ENCODE measurements at places on chromosomes 11 and 22.

- no peak for DNase-seq
These were observed 48.9 kb downstream of the RTL6 start for GRCh38 chr22:44449061-44449682.

- peak; percentile 64 for DNase-seq
These were observed 2.8 kb downstream of the CHADL start for GRCh38 chr22:41237707-41238569.

DNA sequence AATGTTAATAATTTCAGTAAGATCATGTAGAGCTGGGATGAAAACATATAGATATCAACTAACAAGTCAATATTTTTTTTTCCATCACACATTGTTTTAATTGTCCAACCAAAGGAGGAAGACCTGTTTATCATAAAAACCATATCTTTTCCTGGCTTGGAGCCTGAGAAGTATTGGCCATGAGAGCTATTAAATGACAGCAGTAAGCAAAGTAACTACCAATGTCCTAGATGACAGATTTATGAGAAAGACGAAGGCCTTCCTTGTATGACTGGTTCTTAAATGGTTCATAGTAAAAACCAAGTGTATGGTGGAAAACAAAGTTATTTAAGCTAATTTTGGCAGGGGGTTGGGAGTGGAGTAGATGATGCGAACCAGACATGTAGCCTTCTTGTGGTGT, 1147.1 kb upstream of the TENM4 start:
- DNase-seq: no peak

DNA sequence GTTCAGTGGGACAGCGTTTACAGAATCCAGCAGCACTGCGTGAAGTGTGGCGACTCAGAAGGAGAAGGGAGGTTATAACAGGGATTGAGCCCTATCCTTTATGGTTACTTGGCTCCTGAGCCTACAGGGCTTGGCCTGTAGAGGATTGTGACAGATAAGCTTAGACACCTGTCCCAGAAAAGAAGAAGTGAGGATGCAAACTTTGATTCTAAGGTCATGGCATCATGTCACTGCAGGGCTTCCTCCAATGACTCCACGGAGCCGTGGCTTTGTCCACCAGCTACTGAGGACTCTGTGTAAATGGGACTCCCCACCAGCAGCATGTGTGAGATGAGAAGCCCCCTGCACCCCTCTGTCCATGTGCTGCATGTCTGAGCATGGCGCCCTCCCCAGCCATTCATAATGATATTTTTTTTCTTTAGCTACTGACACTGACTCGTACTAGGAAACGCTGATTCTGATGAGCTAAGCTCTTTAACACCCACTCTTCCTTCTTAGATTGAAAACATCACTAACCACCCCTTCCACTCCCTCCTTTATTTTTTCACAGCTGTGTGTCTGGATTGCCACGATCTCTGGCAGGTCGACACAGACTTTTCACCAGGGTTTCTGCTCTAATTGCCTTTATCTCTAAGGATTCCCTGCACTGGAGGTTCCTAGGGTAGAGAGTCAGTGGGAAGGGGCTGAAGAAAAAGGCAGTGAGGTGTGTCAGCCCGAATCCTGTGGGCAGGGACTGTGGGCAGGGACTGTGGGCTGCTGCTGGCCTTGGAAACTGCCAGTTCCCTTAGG, 65.5 kb upstream of the TTC12 start:
- no peak for DNase-seq

DNA sequence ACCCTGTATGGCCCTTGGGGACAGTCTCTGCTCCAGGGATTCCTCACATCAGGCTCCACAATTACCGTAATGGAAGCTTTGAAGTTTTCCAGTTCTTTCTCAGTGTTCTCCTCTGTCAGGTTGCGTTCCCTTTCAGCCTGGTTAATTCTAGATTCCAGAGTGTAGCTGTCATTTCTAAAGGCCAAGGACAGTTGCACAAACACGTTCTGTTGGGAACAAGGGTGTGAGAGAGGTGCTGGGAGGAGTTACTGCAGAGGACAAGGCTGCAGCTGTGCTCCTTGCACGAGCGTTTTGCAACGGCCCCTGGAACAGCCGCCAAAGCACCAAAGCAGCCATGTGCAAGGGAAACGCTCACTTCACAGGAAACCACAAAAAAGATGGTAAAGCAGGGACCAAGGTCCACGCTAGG, 35.9 kb upstream of the LYVE1 start:
- no peak for DNase-seq

- DNase-seq: peak; percentile 86
These were observed 11.1 kb downstream of the GRK2 start for GRCh38 chr11:67277231-67277961.

- DNase-seq: no peak
These were observed 77.4 kb upstream of the OR5AK2 start for GRCh38 chr11:56911312-56911711.

DNA sequence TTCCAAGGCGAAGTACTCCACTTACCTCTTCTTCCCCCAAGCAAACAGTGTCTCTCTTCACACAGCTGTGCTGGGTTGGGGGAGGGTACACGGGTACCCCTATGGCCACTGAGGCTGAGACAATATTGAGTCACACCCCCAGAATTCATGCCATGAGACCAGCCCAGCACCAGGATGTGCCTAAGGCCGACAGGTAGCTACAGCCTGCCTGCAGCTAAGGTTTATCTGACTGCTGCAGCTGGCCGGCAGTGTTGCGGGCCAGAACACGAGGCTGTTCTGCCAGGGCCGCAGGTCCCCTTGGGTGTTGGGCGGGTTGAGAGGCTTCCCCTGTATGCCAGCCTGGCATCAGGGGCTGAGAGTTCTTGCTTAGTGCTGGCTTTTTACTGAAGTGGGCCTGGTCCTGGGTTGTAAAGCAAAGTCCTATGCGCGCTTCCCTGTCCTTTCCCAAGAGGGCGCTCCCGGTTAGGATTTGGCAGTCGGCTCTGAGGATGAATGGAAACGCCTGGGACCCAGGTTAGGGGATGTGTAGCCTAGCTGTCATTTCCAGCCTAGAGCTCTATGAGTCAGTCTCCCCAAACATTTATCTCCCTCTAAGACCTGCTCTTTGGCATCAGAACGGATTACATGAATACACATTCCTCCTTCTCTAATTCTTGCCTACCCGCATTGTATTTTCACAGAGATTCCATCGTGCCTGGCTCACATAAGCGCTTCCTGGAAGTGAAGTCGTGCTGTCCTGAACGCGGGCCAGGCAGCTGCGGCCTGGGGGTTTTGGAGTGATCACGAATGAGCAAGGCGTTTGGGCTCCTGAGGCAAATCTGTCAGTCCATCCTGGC, 7.1 kb downstream of the USP18 start:
- peak; percentile 25 for DNase-seq

GRCh38 chr11:102214623-102215022, 102.7 kb upstream of the BIRC3 start:
- DNase-seq: no peak

GRCh38 chr11:117910525-117910924, 18.7 kb downstream of the TMPRSS13 start:
- no peak for DNase-seq
